ENCODE measurements at places on chromosomes 12 and 14. TPM values are rescaled to one million over a fixed set of nuclear protein-coding genes. Genes with fewer than 3 reads are reported as not detected.

GRCh38 chr12:50166799-50167048 is 445 bp downstream of the CERS5 start:
- DNase-seq: no peak

GRCh38 chr12:93805736-93806141 is 128.6 kb downstream of the CRADD start:
- no peak for DNase-seq

DNA sequence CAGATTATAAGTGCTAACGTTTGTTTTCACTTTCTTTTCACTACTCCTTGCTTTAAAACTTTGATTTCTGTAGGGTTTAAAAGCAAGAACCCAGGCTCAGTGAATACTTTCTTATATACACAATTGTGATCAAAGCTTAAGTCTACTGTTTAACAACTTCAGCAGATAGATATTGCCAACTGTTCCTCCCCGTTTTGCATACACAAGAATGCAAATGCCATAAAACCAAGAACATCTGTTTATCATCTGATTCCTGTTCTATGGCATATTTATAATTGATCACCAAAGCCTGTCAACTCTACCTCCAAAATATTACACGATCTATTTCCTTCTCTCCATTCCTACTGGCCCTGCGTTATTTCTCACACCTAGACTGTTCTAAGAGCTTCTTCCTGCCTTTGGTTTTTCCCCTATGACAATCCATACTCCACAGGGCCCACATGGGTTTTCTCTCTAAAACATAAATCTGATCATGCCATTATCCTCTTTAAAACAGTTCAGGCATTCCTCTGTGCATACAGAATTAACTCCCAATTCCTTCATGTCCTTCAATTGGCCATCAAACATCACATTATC is 15.9 kb downstream of the MED13L start:
- no peak for DNase-seq

- no peak for DNase-seq
Observed at GRCh38 chr12:73514672-73515071, 1023.0 kb upstream of the ATXN7L3B start.

DNA sequence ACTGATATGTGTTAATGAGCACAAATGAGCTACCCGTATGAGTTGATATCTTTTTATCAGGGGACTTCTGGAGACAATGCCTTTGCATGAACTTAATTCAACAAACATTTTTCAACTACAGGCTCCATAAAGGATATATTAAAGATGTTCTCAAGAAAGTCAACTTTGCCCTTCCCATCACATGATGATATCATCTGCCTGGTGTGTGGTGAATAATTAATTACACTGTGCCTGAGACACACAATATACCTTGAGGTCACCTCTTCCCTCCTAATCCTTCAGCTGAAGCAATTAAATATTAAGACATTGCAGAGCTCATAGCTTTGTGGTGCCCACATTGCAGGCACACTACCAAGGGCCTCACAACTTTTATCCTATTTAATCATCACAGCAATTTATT is 22.3 kb upstream of the NTF3 start:
- DNase-seq: no peak

- no peak for DNase-seq
Observed at GRCh38 chr12:45703942-45704341, 25.6 kb upstream of the ARID2 start.

DNA sequence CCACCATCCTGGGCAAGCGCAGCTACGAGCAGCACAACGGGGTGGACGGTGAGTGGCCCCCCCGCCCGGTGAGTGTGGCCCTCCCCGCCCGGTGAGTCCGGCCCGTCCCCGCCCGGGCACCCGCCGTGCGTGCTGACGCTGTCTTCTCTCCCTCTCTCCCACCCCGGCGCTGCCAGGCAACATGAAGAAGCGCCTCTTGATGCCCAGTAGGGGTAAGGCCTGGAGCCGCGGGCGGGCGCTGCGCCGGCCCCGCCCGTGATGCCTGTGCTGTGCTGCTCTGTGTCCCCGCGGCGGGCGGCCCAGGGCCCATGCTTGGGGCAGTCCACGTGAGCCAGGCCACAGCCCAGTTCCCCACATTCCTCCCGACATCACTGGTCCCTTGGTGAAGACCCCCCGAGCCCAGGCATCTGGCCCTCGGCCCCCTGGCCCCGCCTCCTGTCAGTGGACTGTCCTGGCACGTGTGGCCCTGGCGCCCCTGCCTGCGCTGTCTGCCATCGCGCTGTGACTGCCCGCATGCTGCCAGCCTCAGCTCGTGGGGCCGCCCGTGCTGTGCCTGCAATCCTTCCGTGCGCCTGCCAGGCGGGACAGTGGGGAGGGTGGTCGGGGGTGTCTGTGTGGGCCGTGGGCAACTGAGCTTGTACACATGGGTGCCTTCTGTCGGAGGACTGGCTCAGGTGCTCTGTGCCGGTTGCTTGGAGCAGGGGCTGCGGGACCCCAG is 7.9 kb upstream of the CRIP2 start:
- DNase-seq: no peak

CNTN1 gene
- total RNA-seq: 68.3 TPM

DNA sequence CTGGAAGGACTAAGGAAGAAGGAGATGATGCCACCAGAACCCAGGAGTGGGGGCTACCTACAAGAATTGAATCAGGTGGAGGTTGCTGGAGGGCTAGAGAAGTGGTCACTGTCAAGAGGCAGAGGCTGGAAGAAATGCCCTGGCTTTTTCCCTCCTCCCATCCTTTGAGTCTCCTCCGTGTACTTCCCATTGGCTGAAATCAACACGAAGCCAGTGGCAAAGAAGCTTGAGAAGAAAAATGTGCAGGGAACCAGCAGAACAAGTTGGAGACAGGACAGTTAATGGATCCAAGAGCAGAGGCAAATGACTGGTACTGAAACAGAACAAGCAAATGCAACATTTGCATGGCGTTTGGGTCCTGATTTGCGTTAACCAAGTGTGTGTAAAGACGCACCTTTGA is 9.1 kb upstream of the FBLN5 start:
- DNase-seq: no peak
